HuH-7.5 (cell line): ENCODE measurements at places on chromosomes 11 and 22.

DNA sequence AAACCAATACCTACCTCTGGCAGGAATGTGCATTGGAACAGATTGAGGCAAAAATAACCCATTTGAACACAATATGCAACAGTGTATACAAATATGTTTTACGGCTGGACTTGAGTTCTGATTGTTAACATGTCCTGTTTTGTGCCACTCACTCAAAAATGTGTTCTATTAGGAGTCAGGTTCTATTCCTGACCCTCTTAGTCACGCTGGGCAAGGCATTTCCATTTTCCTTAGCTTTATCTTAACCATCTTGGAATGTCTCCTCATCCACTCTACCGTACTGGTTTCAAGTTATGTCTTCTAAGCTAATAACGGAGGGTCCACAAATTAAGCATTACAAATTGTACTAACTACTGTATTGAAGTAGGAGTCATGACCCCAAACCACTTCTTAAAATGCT lies 78.6 kb downstream of the MAML2 start:
- no peak for DNase-seq

GRCh38 chr11:122666743-122667142 lies 11.2 kb downstream of the UBASH3B start:
- DNase-seq = no peak

DNA sequence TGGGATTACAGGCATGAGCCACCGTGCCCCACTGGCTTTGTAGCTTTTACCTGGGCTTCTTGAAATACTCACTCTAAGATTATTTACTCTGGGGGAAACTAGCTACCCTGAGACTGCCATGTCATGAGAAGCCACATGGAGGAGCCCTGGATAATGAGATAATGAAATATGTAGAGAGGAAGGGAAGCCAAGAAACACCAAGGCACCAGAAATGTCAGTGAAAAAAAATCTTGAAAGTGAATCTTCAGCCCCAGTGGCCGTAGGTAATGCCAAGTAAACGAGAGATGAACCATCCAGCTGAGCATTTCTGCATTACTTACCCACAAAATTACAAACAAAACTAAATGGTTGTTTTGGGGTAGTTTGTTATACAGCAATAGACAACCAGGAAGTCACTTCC lies 125.6 kb downstream of the APIP start:
- DNase-seq = no peak

DNA sequence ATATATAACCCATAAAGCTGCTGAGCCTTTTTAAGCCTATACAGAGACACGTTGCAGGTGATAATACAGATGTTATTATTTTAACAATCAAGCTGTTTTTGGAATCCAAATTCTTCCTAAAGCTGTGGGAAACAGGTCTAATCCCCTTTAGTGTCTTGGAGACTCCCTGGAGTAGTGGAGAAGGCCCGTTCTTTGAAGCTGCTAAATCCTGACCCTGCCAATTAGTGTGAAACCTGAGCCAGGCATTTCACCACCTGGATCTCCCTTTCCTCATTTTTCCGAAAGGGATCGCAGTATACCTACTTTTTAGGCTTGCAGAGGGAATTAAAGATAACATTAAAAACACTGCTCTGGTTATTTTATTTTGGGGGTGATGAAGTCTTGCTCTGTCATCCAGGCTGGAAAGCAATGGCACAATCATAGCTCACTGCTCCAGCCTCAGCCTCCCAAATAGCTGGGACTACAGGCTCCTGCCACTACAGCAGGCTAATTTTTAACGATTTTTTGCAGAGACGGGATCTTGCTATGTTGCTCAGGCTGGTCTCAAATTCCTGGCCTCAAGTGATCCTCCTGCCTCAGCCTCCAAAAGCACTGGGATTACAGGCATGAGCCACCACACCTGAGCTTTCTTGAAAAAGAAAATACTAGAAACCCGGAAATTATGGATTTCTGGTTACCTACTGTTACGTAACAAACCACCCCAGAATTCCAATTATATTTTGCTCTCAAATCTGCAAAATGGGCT lies 1.7 kb upstream of the EIF4ENIF1 start:
- no peak for DNase-seq
